HCEC 1CT (cell line): ENCODE measurements at places on chromosomes 7 and 10.

DNA sequence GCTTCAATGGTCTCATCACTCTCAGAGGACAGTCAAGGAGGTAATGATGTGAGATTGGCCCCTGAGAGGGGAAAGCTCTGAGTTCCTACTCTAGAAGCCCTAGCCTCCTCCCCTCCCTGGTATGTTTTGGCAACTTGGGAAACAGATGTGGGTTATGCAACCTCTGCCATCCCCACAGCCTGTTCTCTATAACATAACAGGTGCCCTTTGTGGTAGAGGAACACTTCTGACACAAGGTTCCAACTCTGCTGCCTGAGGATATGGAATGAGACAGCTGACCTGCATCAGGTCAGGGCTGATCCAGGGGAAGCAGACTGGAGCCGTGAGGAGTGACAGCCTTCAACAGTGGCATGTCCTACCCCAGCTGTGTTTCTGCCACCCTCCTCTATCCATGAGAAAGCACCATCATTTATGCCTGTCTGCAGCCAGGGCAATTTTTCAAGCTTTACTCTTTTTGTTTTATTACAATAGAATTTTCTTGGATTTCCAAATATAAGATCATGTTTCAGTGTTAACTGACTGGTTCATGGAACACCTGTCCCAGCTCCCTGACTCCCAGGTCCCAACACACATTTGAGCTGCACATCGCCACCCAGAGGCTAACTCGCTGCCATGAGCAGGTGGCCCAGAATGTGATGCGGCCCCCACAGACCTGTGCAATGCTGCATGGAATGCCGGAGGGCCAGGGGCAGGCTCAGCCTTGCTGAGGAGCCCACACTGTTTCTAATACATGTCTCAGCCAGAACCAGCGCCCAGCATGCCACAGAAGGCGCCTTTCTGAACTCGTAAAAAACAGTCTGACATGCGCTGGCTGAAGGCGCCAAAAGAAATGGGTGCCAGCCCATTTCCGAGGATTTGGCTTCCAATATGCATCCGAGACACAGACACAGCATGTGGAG lies 124.8 kb upstream of the CHST15 start:
- DNase-seq = no peak

GRCh38 chr10:119821182-119821581 lies 51.5 kb downstream of the MCMBP start:
- no peak for DNase-seq

DNA sequence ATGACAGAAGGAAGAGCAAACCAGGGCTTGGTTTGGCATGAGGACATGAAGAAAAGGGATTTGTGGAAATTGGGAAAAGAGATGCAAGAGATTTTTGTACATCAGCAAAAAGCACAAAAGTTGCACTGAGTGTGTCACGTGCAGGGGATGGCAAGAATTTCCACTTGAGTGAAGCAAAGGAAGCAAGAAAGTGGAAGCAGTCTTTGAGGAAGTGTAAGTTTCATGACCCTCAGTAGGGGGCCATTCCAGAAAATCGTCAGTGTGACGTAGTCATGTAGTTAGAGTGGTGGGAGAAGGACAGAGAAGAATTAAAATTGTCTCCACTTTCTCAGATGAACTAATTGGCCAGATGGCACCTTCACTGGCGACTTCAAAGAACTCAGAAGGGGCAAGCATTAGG lies 123.3 kb upstream of the FZD1 start:
- DNase-seq = no peak

DNA sequence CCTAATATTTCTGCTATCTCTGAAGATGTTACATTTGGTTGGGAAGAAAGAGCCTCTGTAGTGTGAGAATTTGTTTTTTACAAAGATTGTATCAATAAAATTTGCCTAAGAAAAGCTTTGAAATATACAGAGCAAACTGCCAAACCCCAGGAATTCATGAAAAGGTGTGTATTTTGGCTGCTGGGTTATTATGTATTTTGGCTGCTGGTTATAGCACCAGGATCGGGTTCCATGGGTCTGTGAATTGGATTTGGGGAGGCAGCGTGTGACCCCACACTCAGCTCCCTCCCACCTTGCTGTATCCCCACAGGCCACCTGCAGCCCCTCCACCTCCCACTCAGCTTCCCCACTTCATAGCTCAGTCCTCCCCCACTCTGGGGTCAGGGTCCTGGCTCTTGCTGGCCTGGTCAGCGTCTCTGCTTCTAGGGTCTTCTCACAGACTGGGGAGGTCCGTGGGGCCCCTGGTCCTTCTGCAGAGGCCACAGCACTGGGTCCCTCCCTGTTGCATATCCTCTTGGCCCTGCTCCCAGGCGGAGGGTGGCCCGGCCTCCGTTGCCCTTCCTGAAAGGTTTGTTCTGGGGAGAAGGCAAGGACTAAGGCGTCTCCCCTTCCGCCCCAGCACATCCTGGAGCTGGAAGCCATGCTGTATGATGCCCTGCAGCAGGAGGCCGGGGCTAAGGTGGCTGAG lies 24.0 kb upstream of the DPYSL4 start:
- no peak for DNase-seq

DNA sequence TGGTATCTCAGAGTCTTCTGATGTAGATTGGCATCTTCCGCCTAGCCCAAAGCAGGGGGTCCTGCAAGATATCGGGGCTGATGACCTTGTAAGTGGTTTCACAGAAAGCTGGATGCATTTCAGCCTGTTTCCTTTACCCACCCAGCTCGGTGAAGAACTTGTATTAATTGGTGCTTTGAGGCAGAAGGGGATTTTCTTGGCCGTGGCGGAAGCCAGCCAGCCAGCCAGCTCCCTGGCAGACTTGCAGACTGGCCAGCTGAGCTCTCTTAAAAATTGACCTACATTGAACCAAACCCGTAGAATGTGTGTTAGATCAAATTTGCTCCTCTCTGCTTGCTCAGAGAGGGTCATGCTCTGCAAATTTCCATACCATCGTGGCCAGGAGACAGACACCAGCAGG lies 218.4 kb downstream of the ADAM12 start:
- DNase-seq = no peak
